ENCODE measurements at places on chromosomes 12 and 14.

DNA sequence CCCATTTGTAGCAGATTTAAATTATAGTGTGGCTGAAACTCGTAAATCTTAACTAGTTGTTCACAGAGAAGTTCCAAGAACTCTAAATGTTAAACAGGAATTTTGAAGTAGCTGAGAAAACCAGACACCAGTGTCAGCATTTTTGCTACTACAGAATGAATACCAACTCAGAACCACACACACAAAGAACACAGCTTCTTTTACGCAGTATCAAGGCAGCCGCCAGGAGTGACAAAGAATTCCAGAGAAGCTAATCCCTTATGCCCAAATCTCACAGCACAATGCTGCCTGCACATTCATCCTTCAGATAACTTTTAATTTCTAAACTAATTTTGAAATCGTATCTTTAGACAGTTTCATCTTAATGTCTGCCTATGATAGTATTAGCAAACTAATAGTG lies 37.4 kb downstream of the SLC6A15 start:
- no peak for DNase-seq

DNA sequence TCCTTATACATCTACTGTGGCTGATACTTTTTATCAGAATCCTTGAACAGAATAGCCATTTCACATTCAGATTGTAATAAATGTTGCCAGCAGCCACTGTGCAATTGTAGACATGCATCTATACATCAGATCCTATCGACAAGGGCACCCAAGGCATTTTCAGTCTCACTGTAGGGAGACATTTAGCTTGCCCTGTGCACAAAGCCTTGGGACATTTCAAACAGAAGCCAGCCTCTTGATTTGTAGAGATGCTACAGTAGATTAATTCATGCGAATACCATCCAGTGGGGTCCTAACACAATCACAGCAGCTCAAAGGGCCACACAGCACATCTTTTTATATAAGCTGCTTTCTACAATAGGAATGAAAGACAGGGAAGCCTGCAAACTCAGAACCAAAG lies 81.4 kb downstream of the SLC8A3 start:
- DNase-seq, result no peak

DNA sequence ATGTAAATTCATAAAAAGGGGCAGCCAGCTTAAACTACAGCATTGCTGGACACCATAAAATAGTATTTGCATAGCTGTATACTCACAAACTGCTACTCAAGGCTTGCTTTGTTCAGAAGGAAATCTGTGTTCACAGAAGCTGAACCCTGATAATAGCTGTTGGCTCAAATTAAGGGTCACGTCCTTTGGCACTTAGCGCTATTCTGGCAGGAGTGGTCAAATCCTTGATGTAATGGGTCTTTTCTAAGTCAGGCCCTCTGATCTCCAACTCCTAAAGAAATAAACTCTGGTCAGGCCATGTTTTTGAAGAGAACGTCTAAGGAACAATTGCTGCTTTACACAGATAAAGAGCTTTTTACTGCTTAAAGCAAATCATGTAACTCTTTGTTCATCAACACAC lies 12.8 kb upstream of the PSMA6 start:
- DNase-seq, result no peak

DNA sequence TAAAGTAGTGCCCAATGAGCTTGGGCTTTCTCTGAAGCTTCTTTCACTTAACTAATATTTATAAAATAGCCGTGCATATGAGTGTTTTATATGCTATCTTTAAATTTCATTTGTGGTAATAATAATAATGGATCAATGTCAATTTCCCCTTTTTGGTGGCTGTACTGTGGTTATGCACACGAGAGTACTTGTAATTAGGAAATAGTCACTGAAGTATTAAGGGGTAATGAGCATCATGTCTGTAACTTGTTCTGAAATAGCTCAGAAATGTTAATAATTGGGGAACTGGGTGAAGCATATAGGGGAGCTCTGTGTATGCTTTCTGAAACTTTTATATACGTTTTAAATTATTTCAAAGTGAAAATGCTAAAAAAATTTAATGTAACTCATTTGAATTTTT lies 7.0 kb upstream of the RNASE8 start:
- no peak for DNase-seq

DNA sequence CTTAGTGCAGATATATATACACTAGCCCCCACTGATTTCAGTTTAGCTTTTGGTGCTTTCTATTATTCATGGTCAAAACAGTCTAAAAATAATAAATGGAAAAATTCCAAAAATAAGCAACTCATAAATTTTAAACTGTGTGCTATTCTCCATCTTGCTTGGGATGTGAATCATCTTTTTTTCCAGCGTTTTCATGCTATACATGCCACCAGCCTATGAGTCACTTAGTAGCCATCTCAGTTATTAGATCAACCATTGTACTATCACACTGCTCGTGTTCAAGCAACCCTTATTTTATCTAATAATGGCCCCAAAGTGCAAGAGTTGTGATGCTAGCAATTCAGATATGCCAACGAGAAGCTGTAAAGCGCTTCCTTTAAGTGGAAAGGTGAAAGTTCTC lies 73.9 kb upstream of the KRR1 start:
- no peak for DNase-seq

DNA sequence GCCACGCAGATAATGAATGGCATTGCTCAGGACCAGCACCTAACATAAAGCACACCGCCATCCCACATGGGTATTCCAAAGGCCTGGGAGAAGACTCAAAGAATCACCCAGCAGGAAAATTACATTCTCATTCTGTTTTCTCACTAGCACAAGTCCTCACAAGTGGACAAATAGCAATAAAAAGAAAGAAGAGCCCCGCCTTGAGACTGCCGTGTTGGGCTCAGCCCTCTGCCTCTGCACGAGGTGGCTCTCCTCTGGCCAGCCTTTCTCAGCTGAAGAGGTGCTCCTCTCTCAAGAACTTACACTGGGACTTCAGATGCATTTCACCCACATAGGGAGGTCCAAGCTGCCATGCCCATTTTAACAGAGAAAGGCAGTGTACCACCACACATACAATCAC lies 207.5 kb downstream of the SPTSSA start:
- DNase-seq, result no peak

DNA sequence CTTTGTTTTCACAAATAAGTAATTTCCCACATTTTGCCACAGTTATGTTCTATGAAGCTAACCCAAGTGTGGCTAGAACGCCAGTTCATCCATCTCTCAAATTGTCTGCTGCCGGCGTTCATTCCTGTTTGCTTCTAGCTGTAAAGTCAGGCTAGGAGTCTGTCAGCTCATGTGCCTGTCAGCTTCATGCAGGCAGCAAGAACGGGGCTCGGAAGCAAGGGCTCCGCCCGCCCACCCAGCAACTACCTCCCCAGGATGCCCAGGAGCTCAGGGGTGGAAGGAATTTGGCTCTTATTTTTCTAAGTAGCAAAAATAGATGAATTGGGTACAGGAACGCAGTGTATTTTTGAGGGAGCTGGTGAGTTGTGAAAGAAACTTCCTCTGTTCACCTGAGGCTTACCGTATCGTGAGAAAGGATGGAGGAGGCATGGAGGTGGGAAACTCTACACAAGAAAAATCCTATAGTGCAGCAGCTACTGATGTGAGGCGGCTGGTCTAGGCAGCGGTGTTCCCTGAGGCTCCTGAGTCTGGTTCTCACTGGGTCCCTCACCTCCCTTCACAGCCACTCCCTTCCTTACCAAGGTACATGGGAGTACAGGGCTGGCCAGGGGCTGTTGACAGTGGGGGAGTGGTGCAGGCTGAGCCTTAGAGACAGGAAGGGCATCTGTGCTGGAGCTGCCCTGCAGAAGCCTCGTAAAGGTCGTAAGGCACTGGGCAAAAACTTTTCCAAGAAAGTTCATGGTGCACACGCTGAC lies 54.5 kb upstream of the AMN start:
- DNase-seq, result peak; percentile 81
